ENCODE measurements at places on chromosomes 11 and 22.

DNA sequence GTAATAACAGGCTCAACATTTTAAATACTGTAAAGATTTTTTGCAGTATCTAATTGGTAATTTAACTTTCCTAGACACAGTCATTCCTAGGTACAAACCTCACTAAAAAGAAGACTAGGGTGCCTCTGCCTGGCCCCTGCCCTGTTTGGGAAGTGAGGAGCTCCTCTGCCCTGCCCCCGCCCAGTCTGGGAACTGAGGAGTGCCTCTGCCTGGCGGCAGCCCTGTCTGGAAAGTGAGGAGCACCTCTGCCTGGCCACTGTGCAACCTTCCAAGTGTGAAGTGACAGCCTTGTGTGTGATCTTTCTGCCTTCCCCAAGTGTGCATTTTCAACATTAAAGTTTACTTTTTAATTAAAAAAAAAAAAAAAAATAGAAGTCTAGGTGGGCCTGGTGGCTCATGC lies 4.2 kb downstream of the CHORDC1 start:
- DNase-seq: no peak

GRCh38 chr11:31243706-31244105 lies 125.8 kb downstream of the DCDC1 start:
- no peak for DNase-seq

- no peak for DNase-seq
Observed at GRCh38 chr11:79329561-79329960, 111.3 kb downstream of the TENM4 start.

- DNase-seq: no peak
Observed at GRCh38 chr11:112017538-112017937, 7.7 kb upstream of the DLAT start.

- DNase-seq: no peak
Observed at GRCh38 chr22:41831383-41831782, 1.5 kb upstream of the SREBF2 start.

GRCh38 chr22:32200752-32201151 lies 4.1 kb downstream of the RFPL2 start:
- no peak for DNase-seq

DNA sequence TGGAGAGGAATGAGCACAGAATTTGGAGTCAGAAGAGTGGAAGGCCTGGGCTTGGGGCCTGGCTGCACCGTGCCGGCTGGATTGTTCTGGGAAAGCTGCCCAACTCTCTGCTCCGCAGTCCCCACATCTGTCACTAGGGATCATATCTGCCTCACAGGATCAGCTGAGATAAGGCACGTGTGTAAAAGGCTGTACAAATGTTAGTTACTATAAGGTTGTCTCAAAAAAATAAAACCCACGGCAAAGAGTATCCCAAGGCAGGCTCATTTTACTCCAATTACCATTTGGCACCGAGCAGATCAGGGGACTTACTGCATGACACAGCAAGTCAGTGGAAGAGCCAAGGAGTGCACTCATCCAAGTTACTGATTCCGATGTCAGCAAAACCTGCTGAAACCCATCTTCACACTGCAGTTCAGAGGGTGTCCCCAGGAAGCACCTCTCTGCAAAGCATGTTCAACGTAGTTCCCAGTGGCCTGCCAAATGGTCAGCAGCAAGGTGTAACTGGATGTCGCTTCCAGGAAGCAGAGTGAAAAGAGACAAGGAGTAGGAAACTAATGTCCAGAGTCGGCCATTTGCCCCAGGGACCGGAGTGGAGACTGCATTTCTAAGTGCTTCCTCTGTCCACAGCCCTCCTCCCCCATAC lies 18.1 kb upstream of the MRTFA start:
- no peak for DNase-seq

- DNase-seq: no peak
Observed at GRCh38 chr22:22552630-22553029, 6.4 kb downstream of the PRAME start.

DNA sequence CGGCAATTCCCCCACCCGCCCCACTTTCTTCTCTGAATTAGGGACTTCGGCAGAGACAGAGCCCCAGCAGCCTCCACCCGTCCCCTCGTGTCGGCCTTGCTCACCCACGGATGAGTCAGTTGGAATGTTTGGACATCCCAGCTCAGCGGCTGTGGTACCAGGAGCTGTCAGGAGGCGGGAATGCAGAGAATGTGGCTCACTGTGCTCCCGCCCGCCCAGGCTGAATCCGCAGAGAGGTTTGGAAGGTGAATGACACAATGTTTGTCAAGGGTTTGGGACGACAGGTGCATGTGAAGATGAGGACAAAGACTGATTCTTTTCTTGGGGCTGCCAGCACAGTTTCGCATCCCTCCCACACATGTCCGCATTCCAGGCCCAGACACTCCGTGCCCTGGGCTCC lies 39.6 kb downstream of the LIF start:
- no peak for DNase-seq

DNA sequence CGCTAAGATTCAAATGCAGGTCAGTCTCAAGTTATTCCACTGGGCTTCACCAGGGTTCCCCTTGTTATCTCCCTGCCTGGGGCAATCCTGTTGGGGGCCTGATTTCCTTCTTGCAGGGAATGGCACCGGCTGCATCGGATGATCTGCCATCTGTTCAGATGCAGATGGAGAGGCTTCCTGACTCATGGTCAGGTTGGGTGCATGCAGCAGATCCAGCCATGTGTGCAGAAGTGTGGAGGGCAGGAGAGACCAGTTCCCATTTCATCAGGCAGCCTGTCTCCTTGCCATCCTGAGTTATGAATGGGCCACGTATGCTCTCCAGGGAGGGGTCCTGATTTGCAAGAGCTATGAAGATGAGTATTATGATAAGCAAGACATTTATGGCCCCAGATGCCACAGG lies 161.2 kb upstream of the PLET1 start:
- no peak for DNase-seq

- DNase-seq: no peak
Observed at GRCh38 chr11:117852309-117852708, 24.1 kb downstream of the FXYD6 start.

GRCh38 chr11:21602699-21603098 lies 590.2 kb upstream of the ANO5 start:
- no peak for DNase-seq

DNA sequence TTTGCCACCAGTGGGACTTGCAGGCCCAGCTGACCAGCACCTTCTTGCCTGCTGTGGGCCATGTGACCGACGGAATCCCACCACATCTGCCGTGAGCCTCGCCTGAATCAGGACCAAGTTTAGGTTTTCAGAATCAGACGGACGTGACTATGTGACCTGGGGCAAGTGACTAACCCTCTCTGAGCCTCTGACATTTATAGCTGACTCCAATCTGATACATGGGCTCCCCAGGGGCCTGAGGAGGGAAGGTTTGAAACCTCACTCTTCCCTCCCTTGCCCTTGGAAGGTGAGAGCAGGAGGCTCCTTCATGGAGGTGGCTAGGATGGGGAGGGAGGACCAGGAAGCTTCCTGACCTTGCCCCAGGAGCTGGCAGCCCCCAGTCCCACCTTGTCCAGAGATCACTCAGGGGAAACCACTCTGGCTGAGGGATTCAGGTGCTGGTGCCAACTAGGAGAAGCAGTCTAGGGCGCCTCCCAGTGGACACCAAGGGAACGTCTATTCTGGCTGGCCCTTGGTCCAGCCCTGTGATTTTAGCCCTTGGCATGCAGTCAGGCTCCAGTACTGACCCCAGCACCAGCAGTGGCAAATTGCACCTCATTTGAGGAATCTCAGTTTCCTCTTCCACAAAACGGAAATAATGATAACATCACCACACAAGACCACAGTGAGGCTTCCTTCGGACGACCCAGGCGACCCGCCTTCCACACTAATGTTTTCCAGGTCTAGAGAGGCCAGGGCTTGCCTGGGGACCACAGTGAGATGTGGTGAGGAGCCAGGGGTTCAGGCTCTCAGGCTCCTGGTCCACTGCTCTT lies 47.2 kb upstream of the SYT7 start:
- DNase-seq: no peak

DNA sequence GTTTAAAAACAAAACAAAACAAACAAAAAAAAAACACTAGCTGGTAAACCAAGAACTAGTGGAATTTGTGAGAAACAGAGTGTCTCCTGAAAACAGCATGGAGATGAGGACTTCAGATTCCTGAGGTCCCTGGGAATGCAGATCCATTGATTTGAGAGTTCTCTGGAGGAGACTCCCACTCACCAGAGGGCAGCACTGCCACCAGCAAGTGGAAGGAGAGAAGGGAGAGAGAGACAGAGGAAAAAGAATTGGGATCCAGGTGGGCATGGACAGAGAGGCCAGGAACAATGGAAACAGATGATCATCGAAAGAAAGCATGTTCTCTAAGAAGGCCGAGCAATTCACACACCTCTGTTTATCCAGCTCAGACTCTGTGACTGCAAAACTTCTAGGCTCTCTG lies 31.8 kb downstream of the ETS1 start:
- DNase-seq: no peak

- DNase-seq: no peak
Observed at GRCh38 chr22:27420817-27421361, 380.7 kb downstream of the MN1 start.

GRCh38 chr11:66851698-66852465 lies 5.0 kb upstream of the LRFN4 start:
- no peak for DNase-seq

GRCh38 chr22:24010018-24010391 lies 1.1 kb upstream of the CABIN1 start:
- no peak for DNase-seq

- DNase-seq: no peak
Observed at GRCh38 chr11:119077839-119078238, 6.8 kb upstream of the HMBS start.

GRCh38 chr22:41260871-41261270 lies 20.1 kb upstream of the CHADL start:
- no peak for DNase-seq

- DNase-seq: peak; percentile 43
Observed at GRCh38 chr22:22771696-22772377, 115.8 kb upstream of the IGLL5 start.

GRCh38 chr22:28627791-28628190 lies 51.8 kb downstream of the TTC28 start:
- no peak for DNase-seq

DNA sequence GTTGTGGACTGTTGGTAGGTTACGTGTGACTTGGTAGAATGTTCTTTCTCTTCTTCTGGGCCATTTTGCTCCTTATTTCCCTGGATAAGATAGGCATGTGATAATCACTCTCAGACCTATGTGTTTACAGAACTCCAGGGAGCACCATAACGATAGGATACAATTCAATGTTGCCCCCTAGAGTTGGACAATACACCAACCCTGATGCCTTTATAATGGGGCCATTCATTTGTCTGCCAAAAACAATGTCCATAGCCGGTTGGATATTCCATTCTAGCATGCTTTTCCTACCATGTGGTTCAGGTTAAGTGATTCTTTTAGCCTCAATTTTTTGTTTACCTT lies 60.5 kb downstream of the APIP start:
- DNase-seq: no peak

GRCh38 chr22:49799431-49800075 lies 28.1 kb downstream of the BRD1 start:
- no peak for DNase-seq

- DNase-seq: no peak
Observed at GRCh38 chr11:10288881-10289764, 4.9 kb downstream of the SBF2 start.

DNA sequence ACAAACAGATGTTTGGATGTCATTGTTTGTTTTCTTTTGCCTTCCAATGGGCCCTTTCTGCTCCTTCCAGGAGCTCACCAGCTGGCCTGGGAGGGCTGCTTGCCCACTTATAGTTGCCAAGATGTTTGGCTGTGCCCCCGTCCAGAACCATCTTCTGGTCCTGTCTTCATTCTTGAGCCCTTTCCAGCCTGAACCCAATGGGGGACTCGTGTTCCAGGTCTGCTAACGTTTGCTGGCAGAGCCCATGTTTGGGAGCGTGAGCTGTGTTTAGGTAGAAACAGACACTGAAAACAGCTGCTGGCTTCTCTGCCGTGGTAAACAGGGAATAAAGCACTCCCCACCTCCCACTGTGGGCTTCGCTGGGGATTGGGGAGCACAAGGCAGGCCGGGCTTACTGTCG lies 83.2 kb upstream of the SYT13 start:
- DNase-seq: no peak

DNA sequence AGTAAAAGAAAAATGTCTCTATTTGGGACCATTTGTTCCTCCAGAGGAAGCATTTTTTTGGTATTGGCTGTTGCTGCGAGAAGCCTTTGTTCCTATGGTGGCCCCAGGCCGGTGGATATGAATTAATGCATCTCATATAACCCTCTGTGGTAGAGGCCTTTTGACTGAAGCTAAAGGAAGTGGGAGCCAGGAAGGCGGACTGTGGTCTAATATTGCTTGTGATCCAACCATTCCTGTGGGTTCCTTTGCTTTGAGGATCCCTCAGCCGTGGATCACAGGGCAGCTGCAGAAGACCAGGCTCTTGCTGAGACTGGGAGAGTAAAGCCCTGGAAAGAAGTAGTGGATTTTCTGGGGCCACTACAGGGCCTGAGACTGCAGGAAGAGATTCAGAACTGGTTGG lies 68.3 kb upstream of the NAV2 start:
- no peak for DNase-seq

DNA sequence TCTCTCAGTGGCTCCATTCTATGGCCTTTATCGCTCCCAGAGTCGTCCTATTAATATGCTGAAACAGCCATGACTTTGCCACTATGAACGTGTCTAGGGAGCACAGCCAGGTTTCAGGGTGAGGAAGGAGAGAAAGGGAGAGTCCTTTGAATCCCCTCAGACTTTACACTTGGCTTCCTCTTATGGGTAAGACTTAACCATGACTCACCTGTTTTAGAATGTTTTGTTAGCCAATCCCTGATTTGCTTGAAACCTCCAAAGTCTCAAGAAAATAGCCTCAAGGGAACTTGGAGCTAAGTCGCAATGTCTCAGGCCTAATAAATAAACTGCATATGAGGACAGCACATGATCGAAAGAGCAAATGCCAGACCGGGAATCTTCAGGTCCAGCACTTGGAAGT lies 131.2 kb upstream of the RCN1 start:
- DNase-seq: no peak

GRCh38 chr22:23203452-23204124 lies 23.3 kb downstream of the BCR start:
- no peak for DNase-seq

All from CD8-positive, alpha-beta T cell (primary cell).